ENCODE measurements at places on chromosomes 7 and 10.

GRCh38 chr10:47339759-47340607 is 8.2 kb upstream of the RBP3 start:
- no peak for DNase-seq

DNA sequence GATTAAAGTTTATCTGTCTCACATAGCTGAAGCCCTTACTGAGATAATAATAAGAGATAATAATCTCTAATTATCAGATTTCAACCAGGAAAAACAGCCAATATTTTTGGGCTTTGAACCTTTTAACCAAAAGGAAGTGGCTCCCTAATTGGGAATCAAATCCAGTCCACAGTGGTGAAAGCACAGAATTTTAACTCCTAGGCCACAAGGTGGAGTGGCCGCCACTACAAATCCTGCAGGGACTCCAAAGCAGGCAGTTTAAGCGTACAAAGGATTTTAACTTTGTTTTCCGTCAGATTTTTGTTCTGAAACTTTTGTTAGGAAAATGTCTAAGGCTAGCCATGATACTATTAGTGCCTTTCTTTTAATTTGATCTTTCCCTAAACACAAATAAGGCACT is 99.6 kb upstream of the CCNY start:
- no peak for DNase-seq

- DNase-seq, result no peak
Measured at GRCh38 chr7:98329100-98329790, 47.8 kb downstream of the BRI3 start.

GRCh38 chr7:53603461-53603860 is 568.0 kb downstream of the POM121L12 start:
- no peak for DNase-seq

- no peak for DNase-seq
Measured at GRCh38 chr7:155870334-155871180, 58.3 kb upstream of the SHH start.

DNA sequence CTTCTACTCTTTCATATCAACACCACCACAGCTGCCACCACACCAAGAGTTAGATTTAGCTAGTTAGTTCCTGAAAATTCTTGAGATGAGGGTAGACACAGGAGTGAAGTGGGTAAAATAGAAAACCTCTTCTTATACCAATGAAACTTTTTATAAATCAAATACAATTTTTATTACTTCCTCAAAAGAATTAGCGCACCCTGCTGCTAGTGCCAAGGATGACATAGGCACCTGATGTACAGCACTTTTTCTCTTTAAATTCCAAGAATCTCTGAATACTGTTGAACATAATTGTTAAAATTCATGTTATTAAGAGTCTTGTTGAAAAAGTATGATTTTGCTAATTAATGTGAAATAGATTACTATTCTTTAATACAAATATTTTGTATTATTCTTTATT is 11.4 kb downstream of the ZWINT start:
- no peak for DNase-seq

DNA sequence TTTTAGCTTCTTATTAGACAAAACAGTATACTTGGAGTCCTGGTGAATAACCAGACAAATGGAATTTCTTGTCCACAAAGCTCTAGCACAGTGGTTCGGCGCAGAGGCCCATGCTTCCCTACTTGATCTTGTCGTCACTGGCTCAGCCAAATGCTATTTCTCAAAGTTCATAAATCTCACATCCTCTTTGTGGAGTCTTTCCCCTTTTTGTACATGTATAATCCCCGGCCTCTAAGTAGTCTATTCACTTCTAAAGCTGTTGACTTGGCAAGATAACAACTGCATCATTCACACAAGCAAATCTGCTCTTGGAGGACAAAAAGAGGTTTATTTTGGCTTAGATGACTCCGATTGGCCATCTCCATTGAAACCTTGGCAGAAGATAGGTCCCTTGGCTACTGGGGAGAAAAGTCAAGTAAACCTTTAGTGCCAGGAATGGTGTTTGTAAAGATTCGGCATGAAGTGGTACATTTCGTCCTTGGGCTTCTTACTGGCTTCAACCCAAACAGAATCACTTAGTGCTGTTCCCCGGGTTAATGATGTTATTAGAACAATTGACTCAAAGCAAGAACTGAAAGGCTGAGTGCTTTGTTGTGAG is 5.1 kb upstream of the AKR1E2 start:
- DNase-seq, result no peak

GRCh38 chr10:131872827-131873375 is 27.9 kb upstream of the PPP2R2D start:
- DNase-seq, result no peak
